Foreskin melanocyte (primary cell): ENCODE measurements at places on chromosomes 11 and 22.
A peak's percentile ranks its signal among the peaks of the same experiment; 100 is the strongest.

DNA sequence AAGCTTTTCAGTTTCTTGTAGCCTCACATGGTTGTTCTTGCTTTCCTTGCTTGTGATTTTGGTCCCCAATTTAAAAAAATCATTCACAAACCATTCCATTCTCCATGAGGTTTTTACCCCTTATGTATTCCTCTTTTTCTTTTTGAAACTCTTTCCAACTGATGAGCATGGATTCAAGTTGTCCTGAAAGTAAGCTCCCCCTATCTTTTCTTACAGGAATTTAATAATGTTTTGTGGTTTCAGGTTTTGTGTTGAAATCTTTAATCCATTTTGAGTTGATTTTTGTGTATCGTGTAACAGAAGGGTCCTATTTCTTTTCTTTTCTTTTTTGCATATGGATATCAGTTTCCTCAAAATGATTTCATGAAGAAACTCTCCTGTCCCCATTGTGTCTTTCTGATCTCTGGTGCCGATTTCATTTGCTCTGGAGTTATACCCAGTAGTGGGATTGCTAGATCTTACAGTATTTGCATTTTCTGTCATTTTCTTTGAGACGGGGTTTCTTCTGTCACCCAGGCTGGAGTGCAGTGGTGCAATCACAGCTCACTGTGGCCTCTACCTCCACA is 58.5 kb downstream of the LRRC74B start:
- no peak for DNase-seq

DNA sequence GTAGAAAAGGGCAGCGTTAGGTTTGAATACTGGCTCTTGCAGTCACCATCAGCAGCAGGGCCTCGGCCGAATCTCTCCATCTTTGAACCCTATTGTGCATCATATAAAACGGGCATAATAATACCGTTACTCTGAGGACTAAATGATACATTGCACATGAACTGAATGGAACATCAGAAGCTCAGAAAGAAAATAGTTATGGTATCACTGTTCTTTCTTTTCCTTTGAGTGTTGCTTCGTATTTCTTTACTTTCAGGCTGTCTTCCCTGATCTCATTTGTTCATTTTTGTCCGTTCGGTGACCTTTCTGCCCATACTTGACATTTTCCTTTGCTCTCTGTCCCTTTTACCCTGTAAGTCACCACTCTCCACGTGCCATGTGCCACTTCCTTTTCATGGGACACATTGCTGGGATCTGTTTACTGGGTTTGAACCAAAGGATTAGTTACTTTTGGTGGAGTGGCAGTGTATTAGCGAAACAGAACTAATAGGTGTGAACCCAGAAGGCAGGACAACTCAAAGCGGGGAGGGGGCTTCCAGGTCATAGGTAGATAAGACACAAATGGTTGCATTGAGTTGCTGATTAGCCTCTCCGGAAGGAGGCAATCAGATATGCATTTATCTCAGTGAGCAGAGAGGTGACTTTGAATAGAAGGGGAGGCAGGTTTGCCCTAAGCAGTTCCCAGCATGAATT is 717 bp upstream of the ZNF202 start:
- no peak for DNase-seq

- peak; percentile 20 for DNase-seq
Observed at GRCh38 chr11:65502555-65503367, 3.9 kb downstream of the MALAT1 start.

DNA sequence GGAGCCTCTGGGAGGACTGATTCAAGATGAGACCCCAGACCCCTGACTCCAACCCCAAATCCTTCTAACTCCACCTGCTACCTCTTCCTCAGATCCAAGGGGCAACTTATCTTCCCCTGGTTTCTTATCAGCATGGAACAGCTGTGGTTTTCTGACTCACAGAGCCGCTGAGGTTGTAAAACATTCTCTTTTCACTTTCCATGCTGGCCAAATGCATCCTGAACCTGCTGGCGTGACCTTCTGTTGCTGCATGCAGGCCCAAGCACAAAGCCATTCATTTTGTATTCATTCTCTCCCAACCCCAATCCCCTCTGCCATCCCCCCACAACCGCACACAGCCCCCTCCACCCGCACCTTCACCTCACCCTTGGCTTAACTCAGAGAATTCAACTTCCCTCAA is 70.3 kb downstream of the SEZ6L start:
- DNase-seq, result no peak

DNA sequence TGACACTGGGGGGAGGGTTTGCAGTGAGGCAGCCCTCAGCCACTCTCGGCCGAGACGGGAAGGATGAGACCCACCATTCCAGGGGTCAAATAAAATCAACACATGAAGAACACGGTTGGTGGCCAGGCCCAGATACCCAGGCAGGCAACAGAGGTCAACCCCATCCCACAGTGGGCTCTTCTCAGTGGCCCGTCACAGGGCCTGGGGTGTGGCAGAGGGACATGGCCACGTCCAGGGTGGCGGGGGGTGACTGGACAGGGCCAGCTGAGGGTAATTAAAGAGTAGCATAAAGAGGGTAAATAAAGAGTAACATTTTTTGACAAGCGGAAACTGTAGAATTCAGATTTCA is 188.4 kb downstream of the ARHGAP42 start:
- DNase-seq, result no peak

DNA sequence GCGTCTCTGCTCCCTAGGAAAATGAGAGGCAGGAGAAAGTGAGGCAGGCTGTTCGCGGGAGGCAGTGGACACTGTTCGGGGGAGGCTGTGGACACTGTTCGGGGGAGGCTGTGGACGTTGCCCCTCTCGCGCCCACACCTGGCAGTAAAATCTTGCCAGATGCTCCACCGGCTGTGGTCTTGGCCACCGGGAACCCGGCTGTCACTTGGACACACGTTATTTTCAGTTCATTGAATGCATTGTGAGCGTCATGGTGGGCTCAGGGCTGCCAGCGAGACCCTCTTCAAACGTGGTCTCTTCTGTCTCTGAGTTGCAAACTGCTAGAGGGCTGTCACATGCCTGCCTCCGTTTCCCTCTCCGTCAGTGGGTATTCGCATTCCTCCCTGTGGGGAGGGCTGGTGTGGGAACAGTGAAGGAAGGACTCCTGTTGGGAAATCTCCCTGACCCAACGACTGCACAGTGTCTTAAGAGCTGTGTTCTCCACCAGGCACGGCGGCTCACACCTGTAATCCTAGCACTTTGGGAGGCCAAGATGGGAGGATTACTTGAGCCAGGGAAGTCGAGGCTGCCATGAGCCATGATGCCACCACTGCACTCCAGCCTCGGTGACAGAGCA is 1.4 kb downstream of the PRR5 start:
- DNase-seq, result no peak

- DNase-seq, result no peak
Observed at GRCh38 chr11:104352036-104352435, 188.1 kb upstream of the PDGFD start.

GRCh38 chr22:19571207-19571795 is 47.1 kb upstream of the CLDN5 start:
- peak; percentile 54 for DNase-seq

GRCh38 chr11:69122630-69123431 is 32.9 kb upstream of the SMIM38 start:
- DNase-seq, result no peak

DNA sequence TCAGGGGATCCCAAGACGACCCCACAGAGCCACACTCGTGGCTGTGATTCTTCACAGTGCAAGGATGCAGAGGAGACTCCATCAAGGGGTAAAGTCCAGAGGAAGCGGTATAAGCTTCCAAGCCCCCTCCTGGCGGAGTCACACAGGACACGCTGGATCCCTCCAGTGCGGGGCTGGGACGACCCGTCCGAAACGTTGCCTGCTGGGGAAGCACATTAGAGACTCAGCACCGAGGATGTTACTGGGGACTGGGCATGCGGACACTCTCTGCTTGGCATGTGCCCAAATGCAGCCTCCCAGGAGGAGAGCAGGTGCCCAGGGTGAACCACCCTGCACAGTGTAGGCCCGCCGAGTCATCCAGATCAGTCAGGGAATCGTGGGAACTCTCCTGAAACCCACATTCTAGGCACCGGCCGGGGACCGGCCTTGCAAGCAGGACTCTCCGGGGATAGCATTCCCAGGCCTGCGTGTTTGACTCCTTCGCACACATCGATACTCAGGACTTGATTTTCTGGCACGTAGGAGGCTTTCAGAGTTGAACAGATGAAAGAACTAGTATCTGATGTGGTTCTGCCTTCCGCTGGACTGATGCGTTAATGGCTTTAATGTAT is 229.8 kb downstream of the TBC1D22A start:
- DNase-seq, result no peak

GRCh38 chr11:35587972-35588371 is 30.3 kb upstream of the FJX1 start:
- no peak for DNase-seq

GRCh38 chr11:69486056-69486772 is 4.8 kb downstream of the LINC01488 start:
- no peak for DNase-seq

DNA sequence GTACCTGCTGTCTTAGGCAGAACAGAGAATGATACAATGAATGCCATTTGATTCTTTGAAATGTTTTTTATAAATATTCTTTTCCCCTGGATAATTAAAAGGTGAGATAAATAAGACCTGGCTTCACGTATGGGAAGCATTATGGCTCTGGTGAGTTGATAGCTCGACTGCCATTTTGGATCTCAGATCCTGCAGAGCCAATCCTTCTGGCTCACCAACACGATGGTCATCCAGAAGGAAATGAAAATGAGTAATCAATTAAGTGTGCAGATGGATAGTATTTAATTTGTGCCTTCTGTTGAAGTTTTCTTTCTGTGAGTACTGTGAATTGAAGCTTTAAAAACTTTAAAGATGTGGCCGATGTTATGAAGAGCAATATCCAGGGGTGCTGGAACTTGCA is 2.7 kb downstream of the TNRC6B start:
- DNase-seq, result no peak

DNA sequence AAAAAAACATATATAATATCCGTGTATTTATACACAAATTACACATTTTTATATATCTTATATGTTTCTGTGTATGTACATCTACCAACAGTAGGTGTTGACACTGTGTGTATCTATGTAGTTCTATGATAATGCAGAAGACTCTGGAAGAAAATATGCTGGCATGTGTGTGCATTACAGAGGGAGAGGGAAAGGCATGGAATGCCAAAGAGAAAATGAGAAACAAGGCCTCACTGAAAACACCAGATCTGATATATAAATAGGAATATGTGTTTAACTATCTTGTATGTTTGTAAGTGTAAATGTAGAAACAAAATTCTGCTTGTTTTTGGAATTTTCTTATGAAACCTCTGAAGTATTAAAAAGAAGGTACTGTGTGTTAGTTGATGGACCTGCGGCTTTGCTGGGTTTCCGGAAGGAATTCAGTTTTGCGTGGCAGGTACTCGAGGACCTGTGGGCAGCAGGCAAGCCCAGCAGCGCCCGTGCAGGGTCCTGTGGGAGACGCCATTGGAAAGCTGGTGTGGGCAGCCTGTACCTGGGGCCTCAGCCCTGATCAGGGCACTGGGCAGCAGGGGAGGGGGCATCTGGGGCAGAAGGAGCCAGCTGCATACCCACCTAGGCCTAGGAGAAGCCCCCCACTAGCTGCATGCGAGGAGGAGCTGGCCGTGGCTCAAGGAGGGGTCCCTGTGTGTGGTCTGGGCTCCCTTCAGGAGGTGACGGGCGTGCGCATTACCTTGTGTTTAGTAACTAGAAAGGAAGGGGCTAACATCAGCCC is 7.6 kb upstream of the TRMU start:
- no peak for DNase-seq

DNA sequence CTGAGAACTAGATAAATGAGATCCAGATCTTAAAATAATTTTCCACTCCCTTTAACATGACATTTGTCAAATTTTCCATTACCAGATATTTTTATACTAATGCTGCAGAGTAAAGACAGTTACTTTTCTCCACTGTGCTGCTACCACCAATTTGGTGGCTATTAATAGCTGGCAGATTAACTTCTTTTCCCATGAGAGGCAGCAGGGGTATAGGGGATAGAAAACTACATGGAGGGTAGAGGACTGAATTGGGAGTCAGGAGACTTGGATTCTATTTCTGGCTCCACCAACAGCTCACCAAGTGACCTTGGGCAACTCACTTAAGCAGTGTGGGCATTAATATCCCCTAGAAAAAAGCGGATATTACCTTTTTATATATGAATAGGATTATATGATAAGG is 69.2 kb downstream of the KIF18A start:
- DNase-seq, result no peak

GRCh38 chr11:32435942-32436750 is 807 bp upstream of the WT1 start:
- no peak for DNase-seq

DNA sequence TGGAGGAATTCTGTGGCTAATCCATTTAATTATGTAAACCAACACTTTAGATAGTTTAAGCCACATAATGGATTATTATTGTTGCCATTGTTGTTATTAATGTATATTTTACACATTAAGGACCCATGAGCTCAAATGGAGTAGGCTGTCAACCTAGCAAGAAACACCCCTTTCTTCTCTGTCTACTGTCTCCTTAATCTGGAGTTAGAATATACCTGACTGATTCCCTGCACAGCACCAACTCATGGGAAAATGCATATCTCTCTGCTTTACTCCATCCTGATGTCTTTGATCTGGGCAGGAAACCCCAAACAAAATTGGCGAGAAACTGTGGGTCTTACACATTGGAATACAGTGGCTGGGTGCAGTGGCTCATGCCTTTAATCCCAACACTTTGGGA is 24.0 kb upstream of the ME3 start:
- no peak for DNase-seq

DNA sequence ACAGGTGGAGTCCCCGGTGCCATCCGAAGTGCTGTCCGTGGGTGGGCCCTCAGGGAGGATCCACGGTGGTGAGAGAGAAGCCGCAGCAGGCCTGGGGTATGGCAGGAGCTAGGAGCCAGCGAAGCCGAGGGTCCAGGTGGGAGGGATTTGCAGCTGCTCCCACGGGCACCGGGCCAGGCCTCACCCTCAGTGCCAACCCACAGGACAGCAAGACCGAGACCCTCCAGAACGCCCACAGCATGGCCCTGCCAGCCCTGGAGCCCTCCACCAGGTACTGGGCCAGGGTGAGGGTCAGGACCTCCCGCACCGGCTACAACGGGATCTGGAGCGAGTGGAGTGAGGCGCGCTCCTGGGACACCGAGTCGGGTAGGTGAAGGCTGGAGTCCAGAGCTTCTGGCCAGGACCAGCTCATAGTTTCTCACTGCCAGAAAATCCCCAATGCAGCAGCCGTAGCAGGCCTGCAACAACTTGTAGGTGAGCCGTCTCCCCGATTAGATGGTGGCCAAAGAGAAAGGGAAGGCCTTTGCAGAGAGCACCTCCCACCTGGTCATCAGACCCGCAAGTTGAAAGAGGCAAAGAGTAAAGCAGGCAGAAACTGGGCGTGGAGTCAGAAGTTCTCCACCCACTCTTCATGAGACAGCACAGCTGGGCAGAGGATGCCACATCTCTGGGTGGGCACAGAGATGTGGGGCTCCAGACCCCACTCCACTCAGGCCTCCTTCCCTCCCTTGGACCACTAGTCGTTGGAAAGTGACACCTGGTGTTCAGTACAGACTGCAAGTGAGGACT is 20.4 kb downstream of the CSF2RB start:
- no peak for DNase-seq
